Glomerular endothelial cell (primary cell): ENCODE measurements at places on chromosomes 4 and X. TPM values are rescaled to one million over a fixed set of nuclear protein-coding genes. Genes with fewer than 3 reads are reported as not detected.

- DNase-seq: no peak
Measured at GRCh38 chrX:48683411-48683982, at the start of gene WAS. TSS of gene WAS (plus strand) at chrX:48683799. CDS start at chrX:48683854, 55 bp downstream.

KLB gene
- total RNA-seq: not detected in 2 replicates

DNA sequence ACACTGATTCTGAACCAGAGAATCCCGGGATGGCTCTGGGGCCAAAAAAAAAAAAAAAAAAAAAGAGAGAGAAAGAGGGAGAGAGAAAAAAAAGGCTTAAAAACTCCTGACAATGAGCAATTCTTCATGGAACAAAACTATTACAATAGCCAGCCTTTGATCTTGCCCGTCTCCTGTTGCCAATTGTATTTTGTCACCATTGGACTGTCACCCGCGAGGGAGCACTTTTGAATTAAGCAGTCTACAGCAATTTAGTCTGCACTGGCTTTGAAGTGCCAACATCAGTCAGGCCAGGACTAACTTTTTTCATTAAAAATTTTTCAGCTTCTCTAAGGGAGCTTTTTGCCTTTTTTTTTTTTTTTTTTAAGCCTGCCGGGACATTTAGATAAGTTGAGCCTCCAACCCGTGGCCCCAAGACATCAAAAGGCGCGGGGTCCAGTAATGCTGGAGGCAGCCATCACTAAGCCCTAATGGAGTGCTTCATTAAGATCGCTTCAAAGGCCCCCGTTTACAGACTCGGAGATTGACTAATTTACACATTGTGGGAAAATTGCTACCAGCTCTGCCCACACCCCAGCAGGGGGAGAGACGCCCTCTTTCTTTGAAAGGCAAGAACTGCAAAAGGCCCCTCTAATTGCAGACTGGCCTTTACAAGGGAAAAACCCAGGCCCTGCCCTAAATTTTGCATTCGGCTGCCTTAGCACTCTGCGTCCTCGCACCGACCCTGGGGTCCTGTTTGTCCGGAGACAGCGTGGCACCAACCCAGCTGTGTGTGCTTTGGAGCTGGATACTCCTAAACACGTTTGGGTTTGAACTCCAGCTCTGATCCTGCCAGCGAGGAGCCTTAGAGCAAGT lies 98.1 kb upstream of the MSX1 start:
- DNase-seq: no peak

CTAG1B gene
- not detected in 2 replicates for total RNA-seq

CT83 gene
- not detected in 2 replicates for total RNA-seq

SUPT20HL2 gene
- not detected in 2 replicates for total RNA-seq

BEX5 gene
- 0.47 TPM in 1 of 2 replicates, not detected in the other for total RNA-seq

GRCh38 chr4:186906722-186907121 lies 183.1 kb upstream of the FAT1 start:
- no peak for DNase-seq

- DNase-seq: no peak
Measured at GRCh38 chr4:1171311-1172227, 814 bp downstream of the SPON2 start.

DNA sequence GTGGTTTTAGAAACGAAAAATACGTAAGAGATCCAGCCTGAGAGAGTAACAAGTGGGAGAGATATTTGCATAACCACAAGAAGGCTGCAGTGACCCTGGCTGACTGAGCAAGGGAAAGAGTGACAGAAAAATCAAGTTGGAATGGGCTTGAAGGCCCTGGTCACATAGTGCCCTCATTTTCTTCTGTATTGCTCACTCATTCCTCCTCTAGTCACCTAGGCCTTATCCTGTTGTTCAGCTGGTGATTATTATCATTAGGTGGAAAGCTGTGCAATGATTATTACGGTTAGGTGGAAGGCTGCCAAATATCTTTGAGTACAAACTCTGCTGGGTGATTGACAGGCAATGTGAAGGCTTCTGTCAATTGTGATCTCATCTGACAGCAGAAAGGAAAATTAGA lies 2384.1 kb downstream of the PCDH7 start:
- no peak for DNase-seq
